ENCODE measurements at places on chromosomes 4 and X. TPM values are rescaled to one million over a fixed set of nuclear protein-coding genes. Genes with fewer than 3 reads are reported as not detected.

PRSS12 gene
- 24.0 TPM for total RNA-seq

DNA sequence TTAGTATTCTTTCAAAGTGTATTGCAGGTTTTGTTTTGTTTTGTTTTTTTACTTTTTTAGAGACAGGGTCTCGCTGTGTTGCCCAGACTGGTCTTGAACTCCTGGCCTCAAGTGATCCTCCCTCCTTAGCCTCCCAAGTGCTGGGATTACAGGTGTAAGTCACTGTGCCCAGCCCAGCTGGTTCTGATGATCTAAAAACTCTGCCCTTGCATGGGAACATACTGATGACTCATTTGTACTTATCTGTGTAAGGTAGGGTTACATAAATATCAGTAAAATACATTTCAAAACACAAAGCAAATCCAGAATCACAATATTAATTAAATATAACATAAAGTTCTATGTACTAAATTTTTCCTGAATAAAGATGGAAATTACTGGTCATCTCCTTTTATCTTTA is 7.4 kb upstream of the SLC9B1 start:
- no peak for DNase-seq

SYP gene
- total RNA-seq: 1.1 TPM

DNA sequence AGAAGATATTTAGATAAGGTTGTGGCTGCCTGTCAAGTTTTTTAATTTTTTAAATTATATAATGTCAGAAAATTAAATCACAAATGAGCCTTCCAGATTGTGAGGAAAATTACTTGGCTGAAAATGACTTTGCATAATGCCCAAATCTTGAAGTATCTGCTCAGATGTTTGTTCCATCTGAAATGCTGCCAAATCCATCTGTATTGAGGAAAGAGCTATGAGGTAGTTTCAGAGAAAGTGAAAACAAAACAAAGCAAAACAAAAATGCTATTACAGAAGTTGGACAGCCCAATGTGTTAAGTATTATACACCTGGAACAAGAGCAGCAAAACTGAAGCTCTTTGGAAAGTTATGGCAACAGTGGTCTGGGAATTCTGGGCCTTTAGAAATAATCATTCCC is 23.3 kb upstream of the GUCY1B1 start:
- peak; percentile 55 for DNase-seq

DNA sequence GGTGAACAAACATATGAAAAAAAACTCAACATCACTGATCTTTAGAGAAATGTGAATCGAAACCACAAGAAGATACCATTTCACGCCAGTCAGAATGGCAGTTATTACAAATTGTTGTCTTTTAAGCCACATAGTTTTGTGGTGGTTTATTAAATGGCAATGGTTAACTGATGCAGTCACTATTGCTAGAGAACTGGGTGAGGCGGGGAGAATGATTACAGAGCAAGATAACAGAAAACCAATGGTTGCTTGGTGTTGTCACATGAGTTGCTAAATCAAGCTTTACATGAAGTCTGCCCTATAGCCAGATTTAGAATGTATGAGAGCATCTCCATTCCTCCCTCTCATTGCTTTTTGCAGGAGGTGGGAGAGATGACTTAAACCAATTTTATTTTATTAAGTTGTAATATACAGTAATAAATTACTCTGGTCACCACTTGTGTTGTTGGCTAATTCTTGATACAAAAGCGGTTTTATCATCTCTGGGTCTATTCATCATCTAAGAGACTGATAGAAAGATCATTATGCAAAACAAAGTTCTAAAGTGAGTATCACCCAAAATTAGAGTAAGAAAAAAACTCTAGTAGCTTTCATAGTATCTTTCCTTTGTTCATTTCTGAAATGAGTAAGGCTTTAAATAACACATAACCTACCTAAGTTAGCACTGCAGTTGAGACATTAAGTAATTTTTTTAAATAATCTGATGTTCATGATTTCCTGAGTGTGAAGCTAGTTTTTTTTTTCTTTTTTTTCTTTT is 859.5 kb downstream of the STIM2 start:
- DNase-seq: no peak

NPY5R gene
- 0.41 TPM for total RNA-seq

SEC31A gene
- total RNA-seq: 276 TPM

ADGRG4 gene
- 0.10 TPM for total RNA-seq

GRCh38 chr4:124514588-124514987 is 197.9 kb downstream of the ANKRD50 start:
- no peak for DNase-seq

STEEP1 gene
- total RNA-seq: 28.6 TPM

- peak; percentile 97 for DNase-seq
Measured at GRCh38 chr4:38943343-38943742, 75.7 kb downstream of the FAM114A1 start.

RHOXF1 gene
- not detected for total RNA-seq

DNA sequence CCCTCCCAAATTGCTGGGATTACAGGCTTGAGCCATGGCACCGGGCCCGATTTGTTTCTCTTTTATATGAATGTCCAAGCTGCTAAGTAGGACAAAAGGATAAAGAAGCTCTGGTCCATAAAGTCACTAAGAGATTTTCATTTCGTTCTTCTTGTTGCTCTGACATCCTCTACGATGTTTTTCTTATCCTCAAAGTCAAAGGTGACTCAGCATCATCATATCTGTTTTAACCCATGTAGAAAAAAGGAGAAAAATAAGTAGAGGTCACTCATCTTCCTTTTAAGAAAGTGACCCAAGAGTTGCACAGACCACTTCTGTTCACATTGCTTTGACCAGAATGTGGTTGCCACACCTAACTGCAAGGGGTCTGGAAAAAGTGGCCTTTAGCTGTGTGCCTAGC is 29.3 kb upstream of the DYNLT3 start:
- no peak for DNase-seq

RASGEF1B gene
- 17.2 TPM for total RNA-seq

TADA2B gene
- total RNA-seq: 27.4 TPM

GRCh38 chr4:152983774-152984411 is 47.8 kb downstream of the FHDC1 start:
- no peak for DNase-seq

GRCh38 chrX:66684196-66684595 is 45.3 kb upstream of the EDA2R start:
- DNase-seq: no peak

AKAP14 gene
- 0.41 TPM for total RNA-seq

DNA sequence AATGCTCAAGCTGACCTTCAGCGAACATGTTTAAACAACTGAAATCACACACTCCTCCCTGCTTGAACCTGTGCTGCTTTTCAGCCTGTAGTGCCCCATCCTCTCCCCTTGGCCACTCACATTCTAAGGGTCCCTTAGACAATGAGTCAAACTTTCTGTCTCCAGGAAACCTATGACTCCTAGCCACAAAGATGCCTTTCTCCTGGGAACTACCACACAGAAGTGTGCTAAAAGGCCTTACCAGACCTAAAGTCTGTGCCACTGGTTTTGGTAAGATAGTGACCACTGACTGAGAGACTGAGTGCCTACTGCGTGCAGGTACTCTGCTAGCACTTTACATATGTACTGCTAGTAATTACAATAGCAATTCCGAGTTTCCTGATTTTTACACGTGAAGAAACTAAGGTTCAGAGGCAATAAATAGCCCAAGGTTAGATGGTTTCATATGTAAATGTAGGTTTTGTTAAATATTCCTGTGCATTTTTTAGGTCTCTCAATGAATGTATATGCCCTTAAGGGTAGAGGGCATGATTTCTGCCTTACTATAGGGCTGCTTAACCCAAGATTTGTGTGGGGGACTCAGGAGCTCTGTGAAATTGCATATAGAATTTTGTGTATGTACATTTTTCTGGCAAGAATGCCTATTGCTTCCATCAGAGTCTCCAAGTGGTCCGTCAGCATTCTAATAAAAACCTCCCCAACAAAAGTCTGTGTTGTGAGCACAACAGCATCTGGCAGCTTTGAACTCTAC is 71.1 kb downstream of the NSG1 start:
- no peak for DNase-seq

CSAG3 gene
- not detected for total RNA-seq

- peak; percentile 45 for DNase-seq
Measured at GRCh38 chr4:153468587-153468986, 2.4 kb downstream of the TMEM131L start.

DNA sequence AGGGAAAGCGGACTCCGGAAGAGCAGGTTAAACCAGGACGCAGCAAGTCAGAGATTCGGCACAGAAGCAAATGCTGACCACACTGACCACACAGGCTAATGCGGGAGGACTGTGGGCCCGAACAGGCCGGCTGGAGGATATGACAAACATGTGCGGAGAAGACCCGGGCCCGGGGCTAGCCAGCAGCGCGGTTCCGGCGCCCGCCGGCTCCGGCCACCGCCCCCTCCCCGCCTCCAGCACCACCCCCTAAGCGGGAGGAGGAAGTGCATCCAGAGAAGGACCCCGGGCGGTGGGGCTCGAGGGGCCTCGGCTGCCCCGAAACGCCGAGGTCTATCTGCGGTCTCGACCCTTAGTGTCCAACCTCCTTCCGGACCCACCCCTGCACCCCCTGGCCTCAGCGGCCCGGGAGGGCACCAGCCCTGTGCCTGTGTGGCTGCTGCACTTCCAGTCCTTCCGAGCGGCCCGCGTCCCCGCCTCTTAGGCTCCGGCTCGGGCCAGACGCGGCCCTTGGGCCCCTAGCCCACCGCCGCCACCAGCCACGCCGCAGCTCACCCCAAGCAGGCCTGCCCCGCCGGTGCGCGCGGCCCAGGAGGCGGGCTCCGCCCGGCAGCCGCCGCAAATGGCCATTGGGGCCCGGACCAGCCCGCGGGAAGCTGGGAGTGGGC is 2.1 kb downstream of the ELOVL6 start:
- peak; percentile 83 for DNase-seq

DNA sequence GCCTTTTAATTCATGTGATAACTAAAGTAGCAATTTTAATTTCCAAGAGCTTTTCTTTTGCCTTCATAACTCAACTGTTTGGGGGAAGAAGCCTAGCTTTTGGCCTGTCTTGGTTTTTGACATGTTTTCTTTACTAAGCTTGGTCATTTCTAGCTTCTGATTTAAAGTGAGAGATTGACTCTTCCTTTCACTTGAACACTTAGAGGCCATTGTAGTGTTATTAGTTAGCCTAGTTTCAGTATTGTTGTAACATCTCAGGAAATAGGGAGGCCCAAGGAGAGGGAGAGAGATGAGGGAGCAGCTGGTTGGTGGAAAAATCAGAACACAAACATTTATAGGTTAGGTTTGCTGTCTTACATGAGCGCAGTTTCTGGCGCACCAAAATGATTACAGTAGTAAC is 44.8 kb downstream of the DCLK2 start:
- DNase-seq: no peak

GASK1B gene
- 119 TPM for total RNA-seq

GRCh38 chr4:186227744-186228513 is 622 bp downstream of the KLKB1 start:
- no peak for DNase-seq

DNA sequence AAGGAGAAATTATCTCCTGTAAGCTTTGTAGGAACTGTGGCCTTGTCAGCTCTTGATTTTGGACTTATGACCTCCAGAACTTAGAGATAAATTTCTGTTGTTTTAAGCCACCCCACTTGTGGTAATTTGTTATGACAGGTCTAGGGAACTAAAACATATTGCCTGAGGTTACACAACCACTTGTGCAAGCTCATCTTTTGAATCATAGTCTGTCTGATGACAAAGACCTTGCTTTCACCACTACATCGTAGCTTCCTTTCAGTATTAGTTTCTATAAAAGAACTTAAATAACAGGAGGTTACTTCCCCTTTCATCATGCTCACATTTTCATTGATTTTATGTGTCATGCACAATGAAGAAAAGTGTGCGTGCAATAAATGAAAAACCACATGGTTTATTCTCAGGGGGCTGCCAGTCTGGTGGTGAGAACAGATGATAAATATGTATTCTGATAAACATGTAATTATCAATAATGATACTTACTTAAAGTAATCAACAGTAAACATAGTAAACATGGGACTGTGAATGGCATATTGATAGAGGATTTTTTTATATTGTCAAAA is 690.0 kb upstream of the HS3ST1 start:
- DNase-seq: no peak

SHROOM2 gene
- total RNA-seq: 2.6 TPM

DNA sequence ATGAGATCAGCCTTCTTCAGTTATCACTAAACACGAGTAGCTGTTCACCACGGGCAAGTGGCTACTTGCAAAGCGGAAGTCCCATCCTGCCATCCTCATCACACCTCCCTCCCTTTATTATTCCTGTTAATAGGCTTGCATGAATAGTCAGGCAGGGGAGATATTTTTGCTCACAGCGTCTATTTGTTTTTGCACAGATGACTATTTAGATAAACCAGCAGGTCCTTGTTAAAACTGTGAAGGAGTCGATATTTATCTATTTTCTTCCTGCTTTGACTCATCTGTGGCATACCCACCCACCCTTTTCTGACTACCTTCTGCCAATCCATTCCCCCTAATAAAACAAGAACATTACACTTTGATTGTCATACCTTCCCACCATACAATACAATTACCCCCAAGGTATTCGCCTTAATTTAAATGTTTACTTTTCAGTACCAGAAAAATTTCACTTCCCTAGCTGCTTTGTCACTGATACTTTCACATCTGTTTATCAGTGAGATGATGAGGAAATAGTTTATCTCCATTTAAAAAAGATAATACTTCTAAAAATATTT is 96.6 kb upstream of the BANK1 start:
- DNase-seq: peak; percentile 21

RTL9 gene
- total RNA-seq: 1.3 TPM

PAGE5 gene
- total RNA-seq: not detected

DNA sequence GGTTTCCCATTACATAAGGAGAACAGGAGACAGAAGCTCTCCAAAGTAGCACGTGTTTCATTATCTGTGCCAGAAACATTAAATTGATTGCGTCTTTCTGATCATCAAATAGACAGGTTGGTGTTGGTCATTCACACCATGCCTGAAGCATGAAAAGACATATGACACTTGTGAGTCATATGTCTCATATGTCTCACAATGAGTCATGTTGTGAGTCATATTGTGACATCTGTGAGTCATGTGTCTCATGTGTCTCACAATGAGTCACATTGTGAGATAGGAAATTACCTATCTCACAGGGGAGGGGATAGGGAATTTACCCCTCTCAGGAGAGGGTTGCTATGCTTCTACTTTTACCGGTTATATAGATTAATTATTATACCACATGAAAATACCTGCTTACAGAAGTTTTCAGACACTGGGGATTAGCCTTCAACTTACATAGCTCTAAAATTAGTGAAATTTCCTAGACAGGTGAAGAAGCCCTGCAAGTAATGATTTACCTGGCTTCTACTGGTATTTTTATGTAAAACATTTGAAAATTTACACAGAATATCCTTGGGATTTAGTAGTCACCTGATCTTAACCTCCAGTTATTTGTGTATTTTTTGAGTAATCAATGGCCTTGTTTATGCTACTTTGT is 80.8 kb downstream of the NPFFR2 start:
- DNase-seq: no peak

DNA sequence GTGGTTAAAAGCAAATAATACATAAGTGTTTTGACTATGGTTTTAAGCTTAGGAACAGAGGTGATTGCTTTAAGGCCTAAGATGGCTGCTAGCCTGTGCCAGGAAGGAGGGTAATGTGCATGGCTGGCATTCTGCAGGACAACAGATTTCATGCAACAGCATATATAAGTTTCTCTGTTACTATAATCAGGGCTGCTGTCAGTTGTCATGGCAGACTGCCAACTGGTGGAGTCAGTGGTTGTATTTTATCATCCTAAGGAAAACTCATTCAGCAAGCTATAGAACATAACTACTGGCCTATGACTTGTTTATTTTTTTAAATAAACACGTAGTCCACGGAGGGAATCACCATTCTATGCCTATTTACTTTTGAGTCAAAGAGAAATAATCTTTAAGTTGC is 77.7 kb upstream of the DCAF8L1 start:
- DNase-seq: peak; percentile 66

S100P gene
- total RNA-seq: 1.7 TPM

TMEM255A gene
- 6.7 TPM for total RNA-seq

ZCCHC18 gene
- 1.2 TPM for total RNA-seq

All from tongue (tissue), 3 donors.